ENCODE measurements at places on chromosomes 11 and 22.
A peak's percentile ranks its signal among the peaks of the same experiment; 100 is the strongest.

GRCh38 chr22:27157666-27158370, 500.4 kb downstream of the MIAT start:
- no peak for DNase-seq

GRCh38 chr11:17821648-17822400, 87.2 kb downstream of the KCNC1 start:
- peak; percentile 62 for DNase-seq

- peak; percentile 88 for DNase-seq
Measured at GRCh38 chr11:19769820-19770219, 57.2 kb downstream of the NAV2 start.

DNA sequence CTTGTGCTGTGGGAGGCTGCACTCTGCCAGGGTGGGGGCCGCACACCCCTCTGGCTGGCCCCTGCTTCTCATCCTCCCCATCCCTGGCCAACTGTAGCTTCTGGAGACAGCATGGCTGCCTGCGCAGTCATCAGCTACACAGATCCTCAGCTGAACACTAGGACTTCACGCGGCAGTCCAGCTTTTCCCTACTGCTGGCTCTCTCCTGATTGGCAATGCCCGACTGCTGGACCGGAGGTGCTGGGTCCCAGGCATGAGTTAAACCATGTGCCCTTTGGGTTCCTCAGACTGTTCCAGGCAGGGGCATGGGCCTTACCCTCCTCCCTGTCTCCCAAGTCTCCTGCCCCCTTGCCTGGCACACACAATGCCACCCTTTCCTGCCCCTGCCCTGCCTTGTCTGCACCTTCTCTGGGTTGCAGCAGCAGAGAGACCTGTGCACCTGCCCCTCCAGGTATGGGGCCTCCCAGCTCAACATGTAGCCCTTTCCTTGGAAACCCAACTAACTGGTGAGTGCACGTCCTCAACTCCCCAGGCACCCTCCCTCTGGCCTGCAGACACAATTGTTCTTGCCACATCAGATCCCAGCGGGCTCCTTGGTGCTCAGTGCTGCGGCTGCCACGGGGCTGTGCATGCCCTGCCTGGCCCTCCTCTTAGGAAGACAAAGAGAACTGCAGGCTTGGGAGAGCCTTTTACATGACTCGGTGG, 1039.2 kb downstream of the TBC1D22A start:
- DNase-seq: no peak

DNA sequence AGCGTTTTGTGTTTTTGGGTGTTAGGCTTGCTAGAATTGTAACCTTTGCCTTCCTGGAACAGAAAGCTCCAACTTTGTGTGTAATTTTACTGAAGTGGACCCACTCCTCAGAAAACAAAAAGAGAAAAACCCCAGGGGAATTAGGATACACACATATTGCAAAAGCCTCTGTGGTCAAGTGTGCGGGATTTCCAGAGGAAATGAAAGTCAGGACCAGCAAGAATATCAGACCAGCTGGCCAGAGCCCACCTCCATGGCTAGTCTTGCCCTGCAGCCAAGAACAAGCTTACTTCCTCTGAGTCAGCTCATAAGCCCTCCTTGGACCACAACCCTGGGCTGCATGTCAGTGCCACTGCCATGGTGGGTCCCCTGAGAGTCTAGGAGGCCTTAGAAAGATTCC, 37.0 kb upstream of the FTH1 start:
- DNase-seq: peak; percentile 83

All from fibroblast of lung (primary cell).